ENCODE measurements at places on chromosomes 11 and 22.

- peak; percentile 77 for DNase-seq
These were observed 14.3 kb downstream of the DGKZ start for GRCh38 chr11:46361283-46362155.

DNA sequence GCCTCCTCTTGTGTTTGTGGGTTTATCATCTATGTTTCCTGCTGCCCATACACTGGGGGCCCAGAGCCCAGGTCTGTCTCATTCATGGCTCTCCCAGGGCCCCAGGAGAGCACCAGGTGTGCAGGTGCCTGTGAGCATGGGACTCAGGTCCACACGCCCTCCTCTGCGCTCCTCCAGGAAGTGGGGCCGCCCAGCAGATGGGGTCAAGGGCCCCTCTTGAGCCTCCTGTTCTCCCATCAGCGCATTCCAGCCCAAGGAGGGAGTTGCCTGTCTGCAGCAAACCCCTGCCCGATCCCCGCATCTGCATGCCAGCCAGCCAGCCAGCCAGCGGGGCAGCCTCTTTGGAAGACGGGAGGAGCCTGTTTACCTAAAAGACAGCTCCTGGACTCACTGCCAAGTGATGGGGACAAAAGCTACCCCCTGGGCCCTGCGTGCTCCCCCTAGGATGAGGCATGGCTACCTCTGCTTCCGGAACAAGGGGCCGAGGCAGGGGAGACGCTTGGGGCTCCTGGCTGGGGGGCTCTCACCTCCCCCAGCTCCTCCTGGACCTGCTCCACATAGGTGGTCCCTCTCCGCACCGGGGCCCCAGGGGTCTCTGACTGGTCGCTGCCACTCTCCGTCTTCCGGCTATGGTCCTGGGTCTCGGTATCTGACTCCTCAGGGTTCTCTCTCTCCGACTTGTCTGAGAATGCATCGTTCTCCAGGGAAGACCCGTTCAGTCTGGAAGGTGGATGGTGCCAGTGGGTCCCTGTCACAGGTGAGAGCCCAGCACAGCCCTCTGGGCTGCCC is 49.7 kb upstream of the CARS1 start:
- no peak for DNase-seq

DNA sequence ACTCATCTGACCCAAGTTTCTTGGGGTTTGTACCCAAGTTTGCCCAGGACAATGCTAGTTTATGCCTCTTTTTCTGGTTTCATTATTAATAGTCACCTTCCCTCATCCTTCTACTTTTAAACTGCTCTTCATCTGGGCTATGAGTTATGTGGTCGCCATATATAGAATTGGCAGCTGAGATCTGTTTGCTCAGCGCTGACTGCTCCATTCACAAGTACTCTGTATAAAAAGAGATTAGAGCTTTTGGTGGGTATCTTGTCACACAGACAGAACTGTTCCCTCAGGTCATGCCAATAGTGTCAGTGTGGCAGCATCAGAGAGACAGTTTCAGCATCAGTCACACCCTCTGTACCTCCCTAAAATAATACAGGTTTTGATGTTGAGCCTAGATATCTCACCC is 326.0 kb downstream of the RAB38 start:
- no peak for DNase-seq

GRCh38 chr11:35285471-35285870 is 133.9 kb downstream of the SLC1A2 start:
- no peak for DNase-seq

DNA sequence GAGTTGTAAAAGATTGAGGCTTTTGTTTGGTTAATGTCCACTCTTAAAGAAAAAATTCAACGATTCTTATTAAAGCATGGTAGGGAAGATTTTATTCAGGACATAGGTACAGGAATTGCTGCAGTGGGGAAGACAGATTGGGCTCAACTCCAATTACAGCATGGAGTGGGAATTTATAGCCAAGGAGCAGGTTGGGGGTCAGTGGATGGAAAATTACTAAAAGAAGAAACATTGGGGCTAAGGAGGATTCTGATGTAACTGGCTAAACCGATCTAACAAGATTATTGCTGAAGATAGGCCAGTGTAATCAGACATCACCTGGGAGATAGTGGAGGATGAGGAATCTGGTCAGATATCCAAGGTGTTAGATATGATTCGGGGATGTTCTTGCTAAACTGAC is 97.4 kb downstream of the FAR1 start:
- DNase-seq = no peak

DNA sequence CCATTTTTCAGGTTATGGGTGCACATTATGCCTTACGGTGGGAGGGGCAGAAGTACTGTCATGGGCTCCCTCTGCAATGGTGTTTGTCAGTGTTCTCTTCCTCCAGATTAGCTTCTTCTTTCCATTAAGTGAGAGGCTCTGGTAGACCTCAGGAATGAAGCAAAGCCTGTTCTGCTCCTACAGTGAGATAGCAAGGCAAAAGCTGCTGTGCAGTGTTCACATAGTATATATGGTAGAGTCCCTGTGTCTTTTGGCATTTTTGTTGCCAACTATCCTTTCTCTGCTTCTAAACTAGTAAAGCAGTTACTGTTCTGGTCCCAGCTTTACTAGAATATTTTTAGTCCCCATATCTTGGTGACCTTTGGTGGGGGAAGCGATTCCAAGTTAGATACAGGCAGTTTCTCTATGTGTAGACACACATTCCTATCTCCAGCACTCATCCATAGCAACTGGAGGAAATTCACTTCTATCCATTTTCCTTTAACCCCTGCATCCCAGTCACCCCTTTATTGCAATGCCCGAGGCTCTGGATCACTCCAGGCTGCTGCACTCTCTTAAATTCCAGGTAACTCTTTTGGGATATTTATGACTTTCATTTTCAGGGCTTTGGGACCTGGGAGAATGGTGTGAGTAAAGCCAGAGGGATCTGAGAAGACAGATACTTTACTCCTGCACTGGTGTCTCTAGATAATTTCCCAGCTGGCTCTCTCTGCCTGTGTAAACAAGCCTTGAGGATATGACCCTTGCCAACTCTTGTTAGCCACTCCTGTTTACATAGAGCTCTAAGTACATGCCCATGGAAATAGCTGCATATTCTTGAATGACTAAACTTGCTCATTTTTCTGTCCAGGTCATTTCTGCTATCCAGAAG is 3.9 kb upstream of the TRIM34 start:
- no peak for DNase-seq

GRCh38 chr11:57251491-57252104 is 14.5 kb upstream of the APLNR start:
- DNase-seq = no peak

- no peak for DNase-seq
These were observed 124.5 kb downstream of the KCNQ1 start for GRCh38 chr11:2569321-2569721.

DNA sequence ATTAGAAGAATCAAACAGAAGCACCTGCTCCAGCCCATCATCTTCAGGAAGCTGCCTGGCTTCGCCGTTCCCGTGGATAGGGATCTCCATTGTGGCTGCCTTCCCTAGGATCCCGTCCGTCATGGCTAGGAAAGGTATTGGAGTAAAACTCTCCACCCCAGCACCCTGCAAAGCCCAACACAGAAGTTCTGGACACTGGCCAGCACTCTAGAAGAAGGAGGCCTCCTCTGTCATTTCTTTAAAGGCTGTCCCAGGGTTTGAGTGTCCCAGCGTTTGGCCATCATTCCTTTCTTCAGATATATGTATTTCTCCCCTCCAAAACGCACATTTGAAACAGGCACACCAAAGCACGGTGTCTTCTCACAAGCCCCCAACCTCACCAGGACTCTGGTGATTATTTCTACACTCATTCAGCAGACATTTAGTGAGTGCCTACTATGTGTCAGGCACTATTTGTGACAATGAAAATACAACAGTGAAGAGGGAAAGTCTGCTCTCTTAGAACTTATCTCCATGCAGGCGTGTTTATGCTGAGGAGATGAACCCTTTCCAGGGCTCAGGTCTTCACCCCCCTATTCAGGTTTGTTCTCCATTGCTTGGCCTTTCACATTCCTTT is 724 bp downstream of the ARFIP2 start:
- DNase-seq = no peak

DNA sequence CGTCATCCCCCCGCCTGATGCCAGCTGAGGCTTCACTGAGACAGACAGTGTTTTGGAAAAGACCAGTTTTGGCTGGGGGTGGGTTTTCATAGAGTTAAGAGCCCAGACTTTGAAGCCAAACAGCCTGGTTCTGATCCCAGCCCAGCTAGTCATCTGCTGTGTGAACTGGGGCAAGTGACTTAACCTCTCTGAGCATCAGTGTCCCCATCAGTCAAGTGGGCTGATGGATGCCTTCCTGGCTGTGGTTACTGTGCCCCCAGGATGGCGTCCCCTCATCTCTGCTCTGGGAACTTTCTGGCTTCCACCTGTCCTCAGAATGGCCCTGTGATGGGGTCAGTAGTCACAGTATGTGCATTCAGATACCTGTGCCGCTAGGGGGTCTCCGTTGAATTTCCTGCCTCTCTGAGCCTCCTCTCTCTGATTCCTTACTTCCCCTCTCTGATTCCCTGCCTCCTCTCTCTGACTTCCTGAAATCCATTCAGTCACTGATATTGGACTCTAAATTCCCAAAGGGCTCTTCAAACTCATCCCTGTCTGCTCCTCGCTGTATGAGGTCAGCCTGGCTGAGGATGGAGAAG is 2.4 kb downstream of the RASD2 start:
- DNase-seq = no peak

DNA sequence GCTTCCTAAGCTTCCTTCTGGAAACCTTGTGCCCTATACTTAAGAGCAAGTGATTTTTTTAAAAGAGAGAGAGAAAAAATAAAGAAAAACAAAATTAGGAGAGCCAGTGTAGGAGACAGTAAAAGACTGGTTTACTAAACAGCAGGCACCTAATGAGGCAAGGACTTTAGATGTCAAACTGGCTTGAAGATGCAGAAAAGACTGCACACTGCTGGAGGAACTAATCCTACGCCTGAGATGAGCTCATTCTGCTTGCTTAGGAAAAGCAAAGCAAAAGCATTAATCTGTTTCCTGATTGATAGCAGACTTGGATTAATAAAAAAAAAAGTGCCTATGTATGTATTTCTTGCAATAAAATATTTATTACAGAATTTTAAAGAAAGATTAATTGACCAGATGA is 113.6 kb upstream of the SEZ6L start:
- no peak for DNase-seq

DNA sequence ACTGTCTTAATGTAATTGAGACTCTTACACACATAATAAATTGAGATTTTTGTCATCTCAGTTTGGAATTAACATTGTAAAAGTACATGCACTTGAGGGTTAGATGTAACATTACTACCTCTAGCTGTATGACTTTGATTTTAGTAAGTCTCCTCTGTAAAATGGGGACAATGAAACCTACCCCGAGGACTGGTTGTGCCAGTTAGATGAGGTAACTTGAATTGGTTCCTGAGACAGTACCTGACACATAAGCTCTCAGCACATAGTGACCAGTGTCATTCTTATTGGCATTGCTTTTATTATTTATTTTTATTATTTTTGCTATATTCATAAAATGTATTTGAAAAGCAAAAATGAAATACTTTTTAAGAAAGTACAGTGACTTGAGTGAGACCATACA is 114.8 kb downstream of the TEAD1 start:
- DNase-seq = no peak

DNA sequence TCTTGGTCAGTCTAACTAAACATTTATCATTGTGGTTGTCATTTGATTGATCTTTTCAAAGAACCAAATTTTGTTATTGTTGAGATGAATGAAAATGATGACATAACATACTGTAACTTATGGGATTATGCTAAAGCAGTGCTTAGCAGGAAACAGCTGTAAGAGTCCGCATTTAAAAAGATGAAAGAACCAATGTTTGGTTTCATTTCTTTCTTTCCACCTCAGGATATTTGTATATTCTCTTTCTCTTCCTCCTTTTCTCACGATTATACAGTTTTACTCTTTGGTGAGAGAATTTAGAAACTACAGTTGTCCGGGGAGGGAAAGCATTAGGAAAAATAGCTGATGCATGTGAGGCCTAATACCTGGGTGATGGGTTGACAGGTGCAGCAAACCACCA is 23.1 kb downstream of the PIH1D2 start:
- DNase-seq = no peak

GRCh38 chr11:7098235-7098832 is 9.5 kb downstream of the RBMXL2 start:
- no peak for DNase-seq

Measured in activated T-cell treated with anti-CD3 and anti-CD28 coated beads, Interleukin-2, amount 50 U/mL, for 48 hours (primary cell).